Effector CD4-positive, alpha-beta T cell (primary cell): ENCODE measurements at places on chromosomes 7 and 10.

DNA sequence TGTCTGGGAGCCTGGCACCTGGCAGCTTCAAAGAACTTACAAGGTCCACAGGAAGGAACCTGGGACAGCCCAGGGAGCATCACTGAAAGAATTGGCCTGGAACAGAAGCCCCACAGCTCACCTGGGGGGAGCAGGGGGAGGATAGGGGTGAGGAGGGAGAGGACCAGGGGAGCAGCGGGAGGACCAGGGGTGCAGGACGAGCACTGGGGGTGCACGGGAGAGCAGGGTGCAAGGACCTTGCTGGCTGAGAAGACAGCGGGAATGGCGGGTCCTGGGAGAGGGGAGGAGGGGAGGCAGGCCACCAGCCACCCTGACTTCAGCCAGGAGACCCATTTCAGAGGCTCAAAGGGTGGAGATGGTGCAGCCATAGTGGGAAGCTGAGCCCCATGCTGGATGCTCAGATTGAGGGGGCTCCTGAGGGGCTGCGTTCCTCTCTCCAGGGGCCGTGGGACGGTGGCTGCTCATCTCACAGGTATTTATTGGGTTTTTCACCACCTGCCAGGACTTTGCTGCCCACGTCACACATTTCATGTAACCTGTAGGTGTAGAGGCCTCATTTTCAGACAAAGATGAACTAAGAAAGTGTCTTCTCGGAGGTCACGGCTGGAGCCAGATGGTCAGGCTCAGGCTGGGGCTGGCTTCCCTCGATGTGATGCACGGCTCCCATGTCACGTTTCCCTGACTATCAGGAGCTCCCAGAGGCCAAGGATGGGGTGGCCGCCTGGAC lies 110.1 kb downstream of the WDR37 start:
- DNase-seq, result no peak

- DNase-seq, result no peak
Measured at GRCh38 chr10:118062798-118063238, 16.1 kb upstream of the RAB11FIP2 start.

DNA sequence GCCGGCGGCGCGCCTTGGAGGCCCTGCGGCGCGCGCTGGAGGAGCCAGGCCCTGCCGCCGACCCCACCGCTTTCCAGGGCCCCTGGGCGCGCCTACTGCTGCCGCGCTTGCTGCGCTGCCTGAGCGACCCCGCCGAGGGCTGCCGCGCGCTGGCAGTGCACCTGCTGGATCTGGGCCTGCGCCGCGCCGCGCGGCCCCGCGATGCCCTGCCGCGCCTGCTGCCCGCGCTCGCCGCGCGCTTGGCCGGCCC lies 280 bp downstream of the DNAAF5 start:
- DNase-seq, result no peak

GRCh38 chr7:134710854-134711624 lies 64.4 kb downstream of the BPGM start:
- peak; percentile 42 for DNase-seq

- no peak for DNase-seq
Measured at GRCh38 chr7:1854866-1855724, 185.0 kb downstream of the ELFN1 start.

DNA sequence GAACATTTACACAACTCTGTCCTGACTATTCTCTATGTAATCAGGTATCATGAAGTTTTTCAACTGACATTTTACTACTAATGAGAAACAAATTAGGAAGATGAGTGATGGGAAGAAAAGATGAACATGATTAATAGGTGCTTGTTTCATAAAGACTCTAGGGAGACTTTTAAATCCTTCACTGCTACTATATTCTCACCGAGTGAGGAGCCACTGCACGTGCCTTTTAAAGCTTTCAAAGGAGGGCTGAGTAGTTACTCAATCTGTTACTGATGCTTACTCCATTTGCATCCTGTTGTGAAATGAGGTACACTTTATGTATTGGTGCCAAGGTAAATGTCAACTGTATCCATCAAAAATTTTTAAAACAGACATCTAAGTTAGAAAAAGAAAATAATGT lies 1.3 kb upstream of the COMMD3 start:
- DNase-seq, result no peak

DNA sequence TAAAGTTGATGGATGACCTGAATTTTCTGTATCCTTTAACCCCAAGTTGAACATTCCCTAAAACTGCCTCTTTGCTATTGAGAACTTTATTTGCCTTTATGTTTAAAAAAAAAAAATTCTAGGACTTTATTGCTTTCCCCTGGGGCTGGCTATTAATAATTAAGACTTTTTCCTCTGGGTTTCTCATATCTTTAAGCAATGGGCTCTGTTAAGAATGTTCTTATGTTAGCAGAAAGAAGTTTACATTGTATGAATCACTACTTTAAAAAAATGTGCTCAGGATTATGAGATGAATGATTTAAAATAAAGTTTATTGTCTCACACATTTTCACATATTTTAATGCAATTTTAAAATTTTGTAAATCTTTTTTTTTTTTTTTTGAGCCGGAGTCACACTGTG lies 19.5 kb downstream of the TAX1BP1 start:
- DNase-seq, result no peak

DNA sequence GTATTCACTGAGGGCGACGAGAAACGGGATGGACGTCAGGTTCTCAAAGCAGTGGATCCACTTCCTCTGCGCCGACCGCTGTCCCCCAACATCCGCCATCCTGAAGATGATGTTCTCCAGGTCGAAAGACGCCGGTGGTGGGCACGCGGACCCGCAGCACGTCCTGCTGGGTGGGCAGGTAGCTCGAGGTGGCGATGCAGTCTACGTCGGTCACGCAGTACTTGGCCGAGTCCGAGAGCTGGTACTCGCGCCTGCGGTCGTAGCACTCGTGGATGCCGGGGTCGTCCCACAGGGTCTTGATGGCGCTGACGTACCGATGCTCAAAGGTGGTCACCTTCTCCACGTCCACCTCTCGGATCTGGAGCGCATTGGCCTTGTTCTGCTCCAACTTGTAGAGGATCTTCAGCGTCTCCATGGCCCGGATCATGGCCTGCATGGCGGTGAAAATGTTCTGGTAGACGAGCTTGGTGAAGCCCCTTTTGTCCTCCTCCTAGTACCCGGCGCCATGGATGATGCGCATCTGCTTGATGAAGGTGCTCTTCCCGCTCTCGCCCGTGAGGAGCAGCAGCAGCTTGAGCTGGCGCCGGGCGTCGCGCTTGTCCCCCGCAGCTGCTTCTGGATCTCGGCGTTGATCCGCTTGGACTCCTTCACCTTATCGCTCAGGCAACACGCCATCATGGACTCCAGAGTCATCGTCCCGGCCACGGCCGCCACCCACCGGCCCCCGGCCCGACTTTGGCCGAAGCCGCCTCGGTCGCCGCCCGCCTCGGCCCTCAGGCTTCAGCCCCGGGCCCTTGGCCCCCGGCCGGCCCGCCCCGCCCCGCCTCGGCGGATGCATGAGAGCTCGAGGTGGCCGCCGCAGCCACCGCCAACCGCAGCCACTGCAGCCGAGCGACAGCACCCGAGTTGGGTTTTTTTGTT lies 122.9 kb upstream of the KCTD7 start:
- DNase-seq, result no peak

GRCh38 chr7:30136743-30137485 lies 2.1 kb downstream of the MTURN start:
- DNase-seq, result no peak

DNA sequence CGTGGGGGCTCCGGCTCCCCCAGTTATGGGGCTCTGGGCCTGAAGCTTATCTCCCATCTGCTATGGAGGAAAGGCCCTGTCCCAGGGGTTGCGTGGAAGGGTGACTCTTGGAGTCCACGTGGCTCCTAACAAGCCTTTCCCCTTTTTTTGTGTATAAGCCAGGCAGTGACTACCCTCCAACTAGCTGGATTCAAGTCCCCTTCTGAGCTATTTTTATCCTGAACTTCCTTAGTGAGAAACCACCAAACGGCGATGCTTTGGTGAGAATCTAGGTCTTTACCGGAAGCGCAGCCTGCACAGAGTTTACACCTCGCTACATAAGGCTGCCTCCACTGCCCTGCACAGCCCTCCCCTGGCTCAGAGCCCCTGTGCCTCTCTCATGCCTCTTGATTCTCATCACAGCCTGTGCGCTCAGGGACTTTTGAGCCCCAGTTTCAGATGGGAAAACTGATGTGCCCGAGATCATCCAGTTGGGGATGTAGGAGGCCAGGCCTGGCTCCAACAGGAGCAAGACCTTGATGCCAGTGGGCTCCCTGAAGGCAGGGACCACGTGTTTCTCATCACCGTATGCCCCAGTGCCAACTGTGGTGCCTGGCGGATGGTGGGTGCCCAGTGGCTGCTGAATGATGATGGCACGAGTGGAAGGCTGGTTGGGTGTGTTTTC lies 102.3 kb upstream of the PPIF start:
- DNase-seq, result no peak

DNA sequence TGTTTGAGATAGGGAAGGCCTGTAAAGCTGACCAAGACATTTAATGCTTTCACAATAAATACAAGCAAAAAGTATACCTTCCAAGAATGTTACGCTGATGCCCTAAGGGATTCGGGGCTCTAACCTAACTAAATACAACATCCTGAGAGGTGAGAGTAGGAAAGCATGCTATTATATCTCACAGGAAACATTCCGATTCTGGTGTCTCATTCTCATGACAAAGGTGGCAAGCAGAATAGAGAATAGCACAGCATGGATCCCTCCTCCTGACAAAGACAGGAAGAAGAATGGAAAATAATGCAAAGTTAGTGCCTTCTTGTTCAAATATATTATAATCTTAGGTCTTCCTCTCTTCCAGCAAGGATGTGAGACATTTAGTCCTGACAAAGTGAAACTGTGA lies 504.3 kb downstream of the TFEC start:
- no peak for DNase-seq

DNA sequence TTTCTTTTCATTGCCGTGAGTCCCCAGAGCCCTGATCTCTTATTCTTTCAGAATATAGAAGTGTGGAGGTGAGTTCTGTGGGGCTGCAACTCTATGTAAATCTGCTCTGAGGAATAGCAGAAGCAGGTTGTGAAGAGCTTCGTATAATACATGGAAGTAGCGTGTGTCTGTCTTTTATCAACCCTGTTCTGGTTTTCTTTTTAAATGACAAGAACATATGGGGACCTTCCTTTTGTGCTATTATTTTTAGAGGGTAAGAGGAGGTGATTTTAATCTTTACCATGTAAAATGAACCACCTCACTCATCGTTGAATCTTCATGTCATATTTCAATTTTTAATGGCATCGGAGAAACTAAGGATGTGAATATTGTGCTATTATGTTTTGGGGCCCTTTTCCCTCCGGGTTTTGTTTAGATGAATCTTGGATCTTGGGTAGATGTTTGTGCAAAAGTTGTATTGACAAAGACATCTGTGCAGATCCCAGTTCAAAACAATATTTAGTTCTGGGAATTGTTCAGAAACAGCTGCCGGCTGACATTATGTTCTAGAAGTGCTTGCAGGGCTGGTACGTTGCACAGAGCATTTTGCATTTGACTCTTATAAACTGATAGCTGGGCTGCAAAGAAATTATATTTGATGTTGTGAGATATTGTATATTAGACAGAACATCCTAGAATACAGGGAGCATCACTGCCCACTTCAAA lies 46.7 kb downstream of the PLXDC2 start:
- no peak for DNase-seq

DNA sequence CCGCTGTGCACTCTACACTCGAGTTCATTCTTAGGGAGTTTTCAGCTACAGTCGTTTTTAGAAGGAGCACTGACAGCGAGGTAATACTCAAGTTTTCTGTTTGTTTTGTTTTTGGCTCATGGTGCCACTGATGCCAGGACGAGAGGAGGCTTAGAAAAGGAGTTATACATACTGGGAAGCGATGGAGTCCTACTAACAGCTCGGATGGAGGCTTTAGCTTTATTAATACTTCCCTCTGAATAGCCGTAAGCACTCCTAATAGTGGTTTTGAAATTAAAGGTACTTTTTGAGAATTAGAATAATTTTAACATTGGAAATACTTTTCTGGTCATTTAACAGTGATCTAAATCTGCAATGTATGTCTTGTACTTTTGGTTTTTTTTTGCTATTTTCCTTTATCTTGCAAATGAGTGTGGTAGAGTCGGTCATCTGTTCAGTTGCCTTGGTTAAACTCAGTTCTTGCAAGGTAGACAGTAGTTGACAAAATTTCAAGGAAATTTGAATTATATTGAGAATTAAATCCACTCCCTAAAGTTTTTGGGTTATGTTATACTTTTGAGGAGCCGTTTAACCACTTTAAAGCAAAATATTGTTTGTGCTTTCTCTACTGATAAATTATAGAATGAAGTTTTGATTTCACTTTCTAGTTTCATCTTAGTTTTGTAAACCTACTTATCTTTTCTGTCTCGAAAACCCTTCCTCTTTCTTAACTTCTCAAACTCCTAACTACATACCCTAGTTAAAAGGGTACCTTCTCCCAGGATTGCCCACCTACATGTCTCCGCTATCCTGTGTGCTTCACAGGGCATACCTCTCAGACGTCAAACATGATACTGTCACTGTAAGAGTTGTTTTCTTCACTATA lies 1.5 kb downstream of the HBP1 start:
- no peak for DNase-seq
